ENCODE measurements at places on chromosomes 16 and 17. TPM values are rescaled to one million over a fixed set of nuclear protein-coding genes. Genes with fewer than 3 reads are reported as not detected.

The PABPN1L gene
- not detected for total RNA-seq

The STXBP4 gene
- total RNA-seq = 5.5 TPM

The OTOA gene
- not detected for total RNA-seq

The TBX2 gene
- total RNA-seq = 22.3 TPM

The KIF19 gene
- total RNA-seq = not detected

The RILP gene
- total RNA-seq = 15.9 TPM

The FOXL1 gene
- 11.7 TPM for total RNA-seq

The DPEP1 gene
- total RNA-seq = not detected

The HBA1 gene
- not detected for total RNA-seq

The CBX1 gene
- 69.8 TPM for total RNA-seq

The DHRS7C gene
- total RNA-seq = not detected

The TSR3 gene
- total RNA-seq = 111 TPM

The SPNS2 gene
- total RNA-seq = not detected

The CCNF gene
- 25.2 TPM for total RNA-seq

The DUXB gene
- not detected for total RNA-seq

The ELMO3 gene
- total RNA-seq = 0.58 TPM

The FBXO39 gene
- total RNA-seq = 1.9 TPM

The SLX4 gene
- total RNA-seq = 6.1 TPM

The SLC38A8 gene
- not detected for total RNA-seq

The PRAC2 gene
- total RNA-seq = not detected

The CD300LD gene
- total RNA-seq = not detected

The PRCD gene
- not detected for total RNA-seq

The NQO1 gene
- total RNA-seq = 307 TPM

The TMEM114 gene
- not detected for total RNA-seq

The ZNHIT3 gene
- total RNA-seq = 39.7 TPM

The PHF12 gene
- 17.0 TPM for total RNA-seq

The C16orf74 gene
- 27.8 TPM for total RNA-seq

The GUCY2D gene
- 1.4 TPM for total RNA-seq

The APOH gene
- not detected for total RNA-seq

The IRX3 gene
- not detected for total RNA-seq

The RNU2-1 gene
- total RNA-seq = not detected

The FOXN1 gene
- total RNA-seq = not detected

The TP53TG3C gene
- total RNA-seq = not detected

The POLDIP2 gene
- 150 TPM for total RNA-seq

The CA7 gene
- total RNA-seq = not detected

The PLD6 gene
- total RNA-seq = 2.3 TPM

The CCL11 gene
- not detected for total RNA-seq

The ASGR1 gene
- total RNA-seq = 3.5 TPM

The FBXW10 gene
- total RNA-seq = not detected

The GPRC5B gene
- 11.5 TPM for total RNA-seq

The KRTAP9-9 gene
- total RNA-seq = not detected

The MYL11 gene
- total RNA-seq = not detected

The GPR142 gene
- not detected for total RNA-seq

The PROCA1 gene
- 0.18 TPM for total RNA-seq

The FBXL16 gene
- 0.53 TPM for total RNA-seq

The KRT33B gene
- under 0.01 TPM for total RNA-seq

The OVCA2 gene
- total RNA-seq = 72.0 TPM

The CD7 gene
- 0.53 TPM for total RNA-seq

The LRRC36 gene
- not detected for total RNA-seq

The CLDN6 gene
- not detected for total RNA-seq

The CEP112 gene
- 2.0 TPM for total RNA-seq

The C16orf96 gene
- not detected for total RNA-seq

The CHST4 gene
- total RNA-seq = not detected

The SLC35G6 gene
- total RNA-seq = not detected

The SMIM22 gene
- not detected for total RNA-seq

The CCDC78 gene
- 0.29 TPM for total RNA-seq

The PIK3R6 gene
- not detected for total RNA-seq

The CTRB1 gene
- total RNA-seq = not detected

The NOS2 gene
- not detected for total RNA-seq

All from myometrial cell (primary cell).